Kidney epithelial cell (primary cell): ENCODE measurements at places on chromosomes 11 and 22. TPM values are rescaled to one million over a fixed set of nuclear protein-coding genes. Genes with fewer than 3 reads are reported as not detected.

The FAM180B gene
- total RNA-seq = not detected in 2 replicates

DNA sequence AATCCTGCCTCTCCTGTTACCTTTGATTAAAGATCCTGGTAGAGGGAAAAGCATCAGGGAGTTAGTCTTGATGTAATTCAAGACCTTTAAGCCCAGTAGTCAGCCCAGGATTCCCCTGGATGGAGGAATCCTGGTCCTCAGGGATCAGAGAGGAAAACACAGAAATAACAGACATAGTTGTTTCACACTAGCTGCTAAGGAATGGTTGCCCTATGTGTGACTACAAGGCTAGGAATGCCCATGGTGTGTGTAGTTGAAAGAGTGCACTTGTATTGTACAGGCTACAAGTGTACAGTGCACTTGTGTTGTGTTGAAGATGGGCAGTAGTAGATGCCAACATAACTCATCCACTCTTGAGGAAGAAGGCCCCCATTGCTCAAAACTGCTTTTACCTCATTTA is 226.8 kb downstream of the AASDHPPT start:
- no peak for DNase-seq

DNA sequence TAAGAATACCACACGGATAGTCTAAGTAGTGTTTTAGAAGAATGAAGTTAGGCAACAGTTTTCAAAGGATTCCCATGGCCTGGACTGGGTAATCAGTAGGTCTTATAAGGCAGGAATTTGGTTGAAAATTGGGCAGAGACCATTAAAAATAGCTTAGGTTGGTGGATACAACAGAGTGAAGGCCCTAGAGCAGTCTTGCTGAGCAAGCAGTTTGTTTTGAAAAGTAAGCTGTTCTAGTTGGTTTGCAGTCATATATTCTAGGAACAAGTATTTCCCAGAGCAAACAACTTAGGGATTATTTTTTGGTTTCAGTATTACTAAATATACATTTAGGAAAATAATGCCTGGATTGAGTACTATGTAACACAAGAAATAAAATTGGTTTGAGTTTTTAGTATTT is 64.8 kb downstream of the MUC15 start:
- DNase-seq = no peak

DNA sequence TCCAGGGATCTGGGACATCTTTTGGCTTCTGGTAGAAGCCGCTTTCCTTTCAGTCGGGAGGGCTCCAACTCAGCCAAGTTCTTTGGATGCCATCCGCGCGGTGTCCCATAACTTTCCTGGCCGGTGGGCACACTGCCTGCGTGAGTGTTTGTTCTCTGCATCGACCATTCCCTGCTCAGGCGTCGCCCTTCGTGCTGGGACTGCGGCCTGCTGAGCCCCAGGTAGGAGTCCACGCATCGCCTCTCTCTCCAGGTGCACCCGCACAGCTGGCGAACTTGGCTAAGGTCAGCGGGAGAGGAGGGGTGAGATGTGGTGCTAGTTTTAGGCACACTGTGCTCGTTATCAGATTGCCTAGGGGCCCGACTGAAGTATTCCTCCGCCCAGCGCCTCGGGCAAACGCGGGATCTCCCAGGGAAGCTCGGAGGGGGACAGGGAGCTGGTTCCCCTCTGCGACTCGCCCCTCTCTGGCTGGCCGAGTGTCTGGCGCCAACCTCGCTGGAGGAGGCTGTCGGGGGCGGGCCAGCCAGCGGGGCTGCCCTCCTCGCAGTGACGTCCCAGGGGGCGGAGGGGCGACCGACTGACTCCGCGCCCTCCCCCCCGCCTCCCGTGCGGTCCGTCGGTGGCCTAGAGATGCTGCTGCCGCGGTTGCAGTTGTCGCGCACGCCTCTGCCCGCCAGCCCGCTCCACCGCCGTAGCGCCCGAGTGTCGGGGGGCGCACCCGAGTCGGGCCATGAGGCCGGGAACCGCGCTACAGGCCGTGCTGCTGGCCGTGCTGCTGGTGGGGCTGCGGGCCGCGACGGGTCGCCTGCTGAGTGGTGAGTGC is at the start of gene LAYN:
Gene LAYN (plus strand): TSS at position 607 of the 823 bp plus-strand sequence. CDS start 124 bp downstream, at position 731.
- no peak for DNase-seq

- DNase-seq = no peak
Measured at GRCh38 chr22:22706253-22706915, 62.0 kb downstream of the GGTLC2 start.

The BTG4 gene
- 0.08 TPM in 1 of 2 replicates, not detected in the other for total RNA-seq

The SPTBN2 gene
- total RNA-seq = 79.4 and 99.9 TPM in 2 replicates

DNA sequence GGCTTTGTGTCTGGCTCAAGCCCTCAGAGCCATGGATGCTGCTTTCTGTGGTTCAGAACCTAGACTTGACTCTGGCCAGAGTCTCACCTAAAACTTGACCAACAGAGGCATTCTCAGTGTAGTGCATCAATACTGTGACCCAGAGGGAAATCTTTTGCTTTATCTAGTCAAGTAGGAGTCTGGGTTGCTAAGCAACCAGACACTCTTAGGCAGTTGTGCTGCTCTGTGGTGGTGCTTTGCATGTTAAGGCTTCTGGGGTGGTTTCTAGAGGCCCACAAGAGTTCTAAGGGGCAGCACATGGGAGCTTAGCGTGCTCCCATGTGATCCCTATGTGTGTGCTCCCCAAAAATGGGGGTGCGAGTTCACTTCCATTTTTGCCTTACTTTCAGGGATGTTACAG is 224.6 kb upstream of the PLET1 start:
- DNase-seq = no peak

DNA sequence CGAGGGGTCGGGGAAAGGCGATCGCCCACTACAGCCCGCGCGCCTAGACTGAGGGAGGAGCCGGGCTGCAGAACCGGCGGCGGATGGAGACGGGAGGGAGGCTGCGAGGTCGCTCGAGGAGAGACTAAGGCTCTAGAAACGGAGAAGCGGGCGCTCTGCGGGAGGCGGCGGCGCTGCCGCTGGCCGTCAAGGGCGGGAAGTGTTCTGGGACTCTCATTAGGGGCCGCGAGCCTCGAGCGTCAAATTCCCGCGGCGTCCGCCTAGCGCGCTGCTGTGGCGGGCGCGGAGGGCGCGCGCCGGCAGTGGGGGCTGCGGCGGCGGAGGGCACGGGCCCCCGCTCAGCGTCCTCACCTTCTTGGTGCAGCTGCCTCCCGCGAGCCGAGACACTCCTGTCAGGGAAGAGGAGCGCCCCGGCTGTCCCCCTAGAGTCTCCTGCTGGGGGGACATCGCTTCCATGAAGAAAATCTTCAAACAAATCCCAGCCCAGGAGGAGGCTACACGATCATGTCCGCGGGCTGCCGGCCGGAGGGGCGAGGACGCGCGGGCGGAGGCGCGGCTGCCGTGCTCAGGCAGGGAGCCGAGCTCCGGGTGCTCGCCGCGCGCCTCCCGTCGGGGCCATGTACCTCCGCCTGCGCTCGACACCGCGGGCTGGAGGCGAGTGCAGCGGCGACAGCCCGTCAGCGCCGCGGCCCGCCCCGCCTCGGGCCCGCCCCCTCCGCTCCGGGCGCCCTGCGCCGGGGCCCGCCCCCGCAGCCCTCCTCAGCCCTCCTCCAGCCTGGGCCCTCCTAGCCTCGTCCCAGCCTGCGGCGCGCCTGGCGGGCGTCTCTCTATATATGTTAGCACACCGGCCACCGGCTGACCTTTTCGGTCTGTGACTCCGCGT is at the start of gene ARHGAP20:
Gene ARHGAP20 (minus strand): TSS at position 662 of the 883 bp plus-strand sequence. CDS start 206 bp downstream, at position 456.
- no peak for DNase-seq

DNA sequence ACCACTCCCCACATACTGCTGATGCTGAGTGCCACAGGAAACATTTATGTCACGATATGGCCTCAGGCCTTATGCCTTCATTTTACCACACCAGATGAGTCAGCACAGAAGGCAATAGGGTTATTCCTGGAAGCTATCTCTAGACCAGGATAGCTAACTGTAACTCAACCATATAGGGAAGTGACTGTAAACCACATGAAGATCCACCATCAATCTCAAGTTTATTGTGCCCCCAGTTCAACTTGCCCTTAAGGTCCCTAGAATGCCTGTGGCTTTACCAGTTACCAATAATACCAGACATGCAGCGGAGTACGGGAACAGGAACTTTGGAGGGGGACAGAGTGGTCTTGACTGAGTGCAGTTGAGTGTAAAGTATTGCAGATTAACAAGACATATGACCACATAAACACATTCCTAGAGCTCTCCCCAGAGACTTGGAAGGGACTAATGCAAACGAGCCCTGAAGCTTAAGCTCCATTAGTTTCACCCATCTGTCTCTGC is 180.9 kb downstream of the KIF18A start:
- DNase-seq = peak; percentile 72

The CHRM1 gene
- not detected in 2 replicates for total RNA-seq

The RIMBP3B gene
- 0.07 and 0.29 TPM in 2 replicates for total RNA-seq

GRCh38 chr11:7576726-7577290 is 63.0 kb downstream of the PPFIBP2 start:
- no peak for DNase-seq

- no peak for DNase-seq
Measured at GRCh38 chr11:70233034-70233433, 29.9 kb downstream of the FADD start.

The OMP gene
- not detected in 2 replicates for total RNA-seq

The KRTAP5-9 gene
- not detected in 2 replicates for total RNA-seq

The RAB38 gene
- total RNA-seq = 6.2 and 7.3 TPM in 2 replicates

The GPR83 gene
- 0.07 TPM in 1 of 2 replicates, not detected in the other for total RNA-seq
